Fibroblast of mammary gland (primary cell): ENCODE measurements at places on chromosomes 5 and 9.

GRCh38 chr9:121289772-121290370 is 21.9 kb downstream of the GSN start:
- DNase-seq, result no peak

DNA sequence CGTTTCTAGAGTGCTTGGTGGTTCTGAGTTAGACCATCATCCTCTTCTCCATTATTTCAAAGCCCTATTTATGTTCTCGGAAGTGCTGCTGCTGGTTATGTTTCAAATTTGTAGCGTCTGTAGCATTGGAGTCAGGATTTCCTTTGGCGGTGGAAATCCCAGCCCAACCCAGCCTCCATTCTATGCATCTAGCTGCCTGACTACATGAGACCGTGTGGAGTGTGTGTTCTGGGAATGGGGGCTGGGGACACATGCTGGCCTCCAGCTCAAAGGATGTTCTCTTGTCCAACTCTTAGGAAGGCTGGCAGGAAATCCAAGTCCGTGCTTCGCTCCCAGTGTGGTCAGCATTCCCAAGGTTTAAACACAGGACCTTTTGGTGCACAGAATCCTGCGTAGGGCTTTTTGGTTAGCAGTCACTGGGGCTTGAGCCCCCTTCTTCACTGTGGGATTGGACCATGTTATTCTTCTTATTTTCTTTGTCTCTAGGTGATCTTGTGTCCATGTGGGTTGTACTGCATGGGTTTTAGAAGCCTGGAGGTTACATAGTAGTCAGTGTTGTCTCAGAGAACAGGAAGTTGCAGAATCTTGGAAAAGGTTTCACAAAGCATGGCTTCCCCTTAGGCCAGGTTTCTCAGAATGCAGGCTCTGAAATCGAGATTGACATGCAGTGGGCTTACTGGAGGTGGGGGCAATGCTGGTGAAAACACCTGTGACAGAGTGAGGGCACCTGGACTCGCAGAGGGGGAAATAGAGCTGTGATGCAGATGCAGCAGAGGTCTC is 132.2 kb downstream of the ARHGAP26 start:
- DNase-seq, result no peak

DNA sequence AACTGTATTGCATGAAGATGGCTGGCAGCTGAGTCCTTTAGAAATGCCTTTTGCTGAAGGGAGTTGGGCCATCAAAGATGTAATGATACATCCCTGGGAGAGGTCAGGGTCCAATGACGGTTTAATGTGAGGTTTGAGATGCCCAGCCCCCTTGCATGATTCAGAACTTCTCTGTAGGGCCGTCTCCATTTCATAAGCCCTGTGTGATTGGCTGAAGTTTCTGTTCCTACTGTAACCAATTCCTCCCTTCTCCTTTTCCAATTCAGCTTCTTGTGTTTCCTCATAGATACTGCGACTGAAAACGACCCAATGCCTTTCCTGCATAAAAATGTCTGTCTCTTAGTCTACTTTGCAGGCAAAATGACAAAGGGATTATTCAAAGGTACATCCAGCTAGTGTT is 47.9 kb upstream of the ST8SIA4 start:
- DNase-seq, result no peak

- no peak for DNase-seq
Observed at GRCh38 chr9:131129183-131129582, 3.8 kb downstream of the NUP214 start.

DNA sequence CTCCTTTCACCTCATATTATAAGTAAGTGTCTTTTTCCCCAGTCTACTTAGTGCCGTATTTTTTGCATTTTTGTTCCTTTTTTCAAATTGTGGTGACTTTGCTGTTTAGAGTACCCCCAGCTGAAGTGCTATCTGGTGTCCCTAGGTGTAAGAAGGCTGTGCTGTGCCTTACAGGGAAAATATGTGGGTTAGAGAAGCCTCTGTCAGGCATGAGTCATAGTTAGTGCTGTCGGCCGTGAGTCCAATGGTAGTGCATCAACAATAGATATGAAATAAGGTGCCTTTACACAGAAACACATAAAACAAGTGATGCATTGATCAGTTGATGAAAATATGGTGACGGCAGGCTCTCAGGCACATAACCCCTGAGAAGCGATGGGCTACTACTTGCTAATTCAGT is 20.1 kb downstream of the SYK start:
- DNase-seq, result no peak

GRCh38 chr9:105830461-105830860 is 136.1 kb downstream of the TMEM38B start:
- DNase-seq, result no peak

- peak; percentile 77 for DNase-seq
Observed at GRCh38 chr5:123116058-123116457, 27.0 kb downstream of the PRDM6 start.

DNA sequence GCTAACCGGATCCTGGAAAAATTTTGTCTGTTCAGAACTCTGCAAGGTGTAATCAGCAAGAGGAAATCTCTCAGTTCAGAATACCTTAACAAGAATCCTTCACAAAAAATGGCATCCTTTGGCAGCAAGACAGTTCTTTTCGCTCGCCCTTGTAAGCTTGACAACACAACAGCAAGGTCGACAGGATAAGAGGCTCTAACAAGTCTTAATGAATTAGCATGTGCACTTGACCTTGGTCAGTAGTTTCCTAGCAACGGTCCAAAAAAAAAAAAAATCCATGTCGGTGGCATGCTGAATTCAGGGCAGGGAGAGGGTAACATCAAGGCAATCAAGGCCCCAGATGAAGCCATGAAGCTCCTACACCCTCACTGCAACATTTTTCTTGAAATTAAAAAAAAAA is 172.8 kb downstream of the APBA1 start:
- no peak for DNase-seq
